A673 (cell line): ENCODE measurements at places on chromosomes 7 and 10.

- DNase-seq, result no peak
Measured at GRCh38 chr10:117544004-117544701, 1.6 kb downstream of the EMX2 start.

- DNase-seq, result no peak
Measured at GRCh38 chr7:100768784-100769183, 35.4 kb downstream of the ZAN start.

DNA sequence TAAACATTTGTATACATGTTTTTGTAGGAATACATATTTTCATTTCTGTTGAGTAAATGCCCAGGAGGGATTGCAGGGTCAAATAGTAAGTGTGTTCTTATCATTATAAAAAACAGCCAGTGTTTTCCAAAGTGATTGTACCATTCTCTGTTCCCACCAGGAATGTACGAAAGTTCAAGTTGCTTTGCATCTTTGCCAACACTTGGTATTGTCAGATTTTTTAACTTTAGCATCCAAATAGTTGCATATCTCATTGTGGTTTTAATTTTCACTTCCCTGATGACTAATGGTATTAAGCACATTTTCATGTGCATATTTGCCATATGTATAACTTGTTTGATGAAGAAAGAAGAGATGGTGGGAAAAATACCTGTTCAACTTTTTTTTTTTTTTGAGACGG is 213.9 kb downstream of the ZNF365 start:
- DNase-seq, result no peak

DNA sequence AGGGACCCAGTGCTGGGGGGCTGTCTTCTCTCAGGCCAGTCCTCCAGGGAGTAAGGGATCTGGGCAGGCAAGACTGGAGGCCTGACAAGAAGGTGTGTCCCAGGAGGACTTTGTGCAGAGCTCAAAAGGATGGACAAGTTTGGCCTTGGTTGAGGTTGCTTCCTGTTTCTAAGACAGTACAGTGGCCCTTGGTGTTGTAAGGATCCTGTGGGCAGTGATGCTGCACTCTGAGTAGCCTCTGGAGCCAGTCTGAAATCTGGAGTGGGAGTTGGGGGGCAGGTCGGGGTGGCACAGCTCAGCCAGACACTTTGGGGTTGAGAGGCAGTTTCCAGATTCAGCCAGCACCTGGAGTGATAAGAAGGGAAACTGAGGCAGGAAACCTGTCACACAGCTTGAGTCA is 139.2 kb upstream of the ZMIZ1 start:
- DNase-seq, result no peak

- no peak for DNase-seq
Measured at GRCh38 chr10:51257511-51258248, 183.4 kb downstream of the PRKG1 start.

DNA sequence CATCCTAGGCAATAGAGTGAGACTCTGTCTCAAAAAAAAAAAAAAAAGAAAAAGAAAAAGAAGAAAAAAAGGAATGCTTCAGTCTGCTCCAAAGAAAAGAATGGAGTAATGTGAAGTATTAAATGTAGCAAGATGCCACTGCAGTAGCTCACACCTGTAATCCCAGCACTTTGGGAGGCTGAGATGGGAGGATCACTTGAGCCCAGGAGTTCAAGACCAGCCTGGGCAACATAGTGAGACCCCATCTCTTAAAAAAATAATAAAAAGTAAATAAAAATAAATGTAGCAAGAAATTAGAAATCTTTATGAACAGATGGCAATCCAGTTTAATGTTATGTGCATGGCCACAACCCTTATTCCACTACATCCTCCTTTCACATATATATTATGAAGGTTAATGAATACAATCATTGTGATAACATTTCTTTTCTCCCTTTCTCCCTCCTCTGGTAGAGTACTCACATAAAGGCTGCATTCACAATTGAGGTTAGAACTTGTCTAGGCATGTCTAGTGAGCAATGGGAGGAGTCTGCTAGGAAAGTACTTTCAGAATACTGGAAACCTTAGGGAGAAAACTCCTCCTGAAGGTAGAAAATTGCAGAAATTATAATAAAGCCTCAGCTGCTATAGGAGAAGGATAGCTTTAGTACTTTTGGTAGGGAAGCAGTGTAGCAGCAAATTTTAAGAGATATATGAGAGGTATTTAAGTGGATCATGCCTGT is 20.4 kb downstream of the KLLN start:
- DNase-seq, result no peak
